ENCODE measurements at places on chromosomes 7 and 10. TPM values are rescaled to one million over a fixed set of nuclear protein-coding genes. Genes with fewer than 3 reads are reported as not detected.

TLX1 gene
- not detected for total RNA-seq

PHYHIPL gene
- total RNA-seq, result not detected

ZNF425 gene
- 0.77 TPM for total RNA-seq

TMEM106B gene
- total RNA-seq, result 22.8 TPM

PTF1A gene
- total RNA-seq, result not detected

NPY4R2 gene
- total RNA-seq, result not detected

KEL gene
- total RNA-seq, result 1.9 TPM

SFR1 gene
- 14.3 TPM for total RNA-seq

GRM3 gene
- total RNA-seq, result not detected

ANKRD2 gene
- not detected for total RNA-seq

FAM24B gene
- 10.1 TPM for total RNA-seq

HOXA1 gene
- total RNA-seq, result not detected

CREB5 gene
- total RNA-seq, result 0.02 TPM

GRCh38 chr10:16966991-16967865 is 150.0 kb upstream of the RSU1 start:
- ATAC-seq, result peak; percentile 80

DNA sequence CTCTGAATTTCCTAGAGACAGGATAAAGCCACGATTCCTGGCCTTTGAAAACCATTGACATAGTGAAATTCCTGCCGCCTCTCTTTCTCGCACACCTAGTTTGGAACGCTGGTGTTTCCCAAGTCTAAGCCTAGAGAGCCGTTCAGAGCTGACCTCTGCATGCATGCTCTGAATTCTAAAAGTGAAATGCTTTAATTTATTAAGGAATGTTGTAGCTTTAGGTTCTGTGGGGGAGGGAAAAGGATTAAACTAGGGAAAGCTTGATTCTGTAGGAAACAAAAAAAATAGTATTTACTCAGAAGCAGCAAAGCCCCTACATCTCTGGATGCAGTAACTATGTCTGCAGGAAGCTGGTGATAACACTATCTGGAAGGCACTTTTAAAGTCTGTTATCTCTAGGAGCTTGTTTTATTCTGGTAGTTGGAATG is 27.3 kb downstream of the PFKP start:
- ATAC-seq, result no peak

DNA sequence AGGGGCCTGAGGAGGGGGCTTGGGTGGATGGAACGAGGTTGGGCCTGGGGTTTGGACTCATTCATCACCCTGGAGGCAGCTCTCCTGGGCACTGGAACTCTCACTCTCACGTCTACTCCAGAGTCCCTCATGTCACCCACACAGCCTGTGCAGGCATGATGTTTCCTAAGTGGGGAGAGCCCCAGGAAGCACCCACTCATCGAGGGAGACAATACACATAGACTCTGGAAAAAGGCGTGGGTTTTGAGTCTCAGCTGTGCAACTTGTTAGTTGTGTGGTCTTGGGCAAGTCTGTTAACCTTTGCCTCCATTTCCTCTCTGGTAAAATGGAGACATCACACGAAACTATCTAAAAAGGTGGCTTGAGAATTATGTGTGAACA is 25.9 kb upstream of the RBM20 start:
- ATAC-seq, result peak; percentile 74

DNA sequence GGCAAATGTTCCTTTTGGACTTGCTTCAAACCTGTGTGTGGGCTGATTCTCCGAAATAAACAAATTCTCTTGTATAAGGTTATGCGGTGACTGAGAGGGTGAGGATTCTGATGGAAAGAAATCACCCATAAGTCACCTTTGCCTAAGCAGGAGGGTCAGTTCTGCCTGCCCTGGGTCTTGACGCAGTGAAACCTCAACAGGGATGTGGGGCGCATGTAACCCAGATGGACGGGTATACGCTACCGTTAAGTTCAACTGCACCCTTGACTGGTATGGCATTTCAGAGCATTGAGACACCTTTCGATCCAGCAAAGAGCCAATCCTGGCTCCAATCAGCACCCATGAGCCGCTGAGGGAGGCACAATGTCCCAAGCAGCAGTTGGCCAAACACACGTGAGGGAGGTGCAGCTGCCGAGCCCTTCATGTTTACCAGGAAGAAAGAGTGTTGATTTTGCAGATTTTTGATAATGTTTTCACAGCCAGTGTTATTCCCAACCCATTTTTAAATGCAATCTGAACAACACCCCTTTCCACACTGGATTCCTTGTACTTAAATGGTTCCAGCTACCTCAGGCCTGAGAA is 48.1 kb downstream of the SORBS1 start:
- no peak for ATAC-seq

GRCh38 chr7:760006-760405 is 32.9 kb upstream of the PRKAR1B start:
- no peak for ATAC-seq

GRCh38 chr10:59047180-59047579 is 129.3 kb upstream of the PHYHIPL start:
- ATAC-seq, result no peak

GRCh38 chr10:91759581-91759986 is 38.6 kb upstream of the TNKS2 start:
- peak; percentile 77 for ATAC-seq

- no peak for ATAC-seq
Observed at GRCh38 chr10:34722404-34722803, 92.7 kb downstream of the PARD3 start.

DNA sequence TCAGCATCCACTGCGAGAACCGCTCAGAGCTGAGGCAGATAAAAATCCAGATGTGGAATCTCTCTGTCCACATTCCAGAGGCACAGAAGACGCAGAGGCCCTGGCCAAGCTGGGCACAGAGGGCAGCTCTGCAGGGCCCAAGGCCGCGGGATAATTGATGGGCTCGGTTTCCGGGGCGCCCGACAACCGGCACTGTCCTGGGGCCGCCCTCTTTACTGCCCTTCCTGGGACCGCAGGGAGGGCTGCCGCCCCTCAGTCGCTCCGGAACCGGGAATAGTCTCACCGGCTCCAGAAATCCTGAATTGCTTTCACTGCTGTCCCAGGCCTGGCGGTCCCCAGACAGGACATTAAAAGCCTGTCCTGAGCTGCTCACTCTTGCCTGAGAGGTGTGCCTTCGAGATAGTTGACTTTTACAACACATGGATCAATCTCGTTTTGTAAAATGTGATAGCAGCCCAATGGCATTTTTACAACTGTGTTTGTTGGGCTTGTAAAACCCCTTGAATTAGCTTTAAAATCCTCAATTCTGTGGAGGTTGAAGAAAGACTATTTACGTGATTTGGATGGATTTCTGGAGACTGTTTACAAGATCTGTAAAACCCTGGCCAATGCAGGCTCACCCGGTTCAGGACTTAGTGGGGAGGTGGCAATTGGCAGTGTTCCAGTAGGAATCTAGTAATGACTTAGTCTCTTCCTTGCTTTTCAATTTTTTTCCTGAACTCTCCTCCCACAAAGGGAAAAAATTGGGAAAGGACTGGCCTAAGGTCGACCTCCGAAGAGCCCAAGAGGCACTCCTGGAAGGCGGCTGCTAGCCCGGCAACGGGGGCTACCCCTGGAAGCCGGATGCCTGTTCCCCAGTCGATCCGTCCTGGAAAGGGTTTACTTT is 1.4 kb upstream of the HOXA6 start:
- ATAC-seq, result no peak

GRCh38 chr10:88458209-88458608 is 124.9 kb downstream of the RNLS start:
- ATAC-seq, result no peak

DNA sequence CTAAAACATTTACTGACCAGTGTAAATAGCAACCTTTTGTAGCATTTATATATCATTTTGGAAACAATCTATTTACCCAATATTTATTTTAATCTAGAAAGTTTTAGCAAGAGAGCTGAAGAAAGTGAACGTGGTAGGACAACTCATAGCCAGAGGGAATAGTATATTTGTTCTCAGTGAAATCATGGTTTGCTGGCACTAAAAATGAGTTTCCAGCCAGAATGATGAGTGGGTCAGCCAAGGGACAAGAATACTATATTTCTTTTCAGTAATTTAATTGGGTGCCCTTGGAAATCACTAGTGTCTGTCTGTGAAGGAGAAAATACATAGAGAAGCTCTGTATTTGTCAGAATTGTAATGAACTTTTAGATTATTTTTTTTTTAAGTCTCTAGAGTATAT is 74.9 kb downstream of the MINPP1 start:
- ATAC-seq, result no peak

- ATAC-seq, result no peak
Observed at GRCh38 chr10:850093-850492, 81.4 kb downstream of the LARP4B start.

- no peak for ATAC-seq
Observed at GRCh38 chr7:15461576-15461975, 100.2 kb downstream of the AGMO start.

- ATAC-seq, result no peak
Observed at GRCh38 chr10:99421233-99421739, 9.1 kb downstream of the GOT1 start.

DNA sequence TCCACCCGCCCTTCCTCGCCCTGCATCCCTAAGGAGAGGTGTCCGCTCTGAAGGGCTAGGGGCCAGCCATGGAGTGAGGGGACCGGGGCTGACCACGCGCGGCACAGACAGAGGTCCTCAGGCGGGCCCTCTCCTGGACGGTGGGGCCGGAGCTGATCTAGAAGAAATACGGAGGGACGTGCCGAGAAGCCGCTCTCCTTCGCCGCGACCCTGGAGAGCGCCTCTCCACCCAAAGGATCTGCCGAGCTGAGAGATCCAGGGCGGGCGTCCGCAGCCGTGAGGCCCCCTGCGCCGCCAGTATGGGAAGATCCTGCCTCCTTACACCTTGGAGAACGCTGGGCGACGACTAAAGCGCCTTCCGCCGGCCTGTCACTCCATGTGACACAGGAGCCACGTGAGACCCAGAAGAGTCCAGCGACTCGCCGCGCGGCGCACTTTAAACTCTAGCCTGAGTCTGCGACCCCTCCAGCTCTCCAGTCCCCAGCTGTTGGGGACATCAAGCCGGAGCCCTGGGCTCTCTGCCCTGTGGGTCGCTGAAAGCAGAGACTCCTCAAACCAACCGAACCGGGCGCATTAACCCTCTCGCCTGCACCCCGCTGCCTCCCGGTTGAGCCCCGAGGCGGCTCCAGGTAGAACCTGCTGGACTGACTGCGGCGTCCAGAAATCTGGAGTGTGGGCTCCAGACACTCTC is 1.5 kb upstream of the SFMBT2 start:
- no peak for ATAC-seq

GRCh38 chr7:142859411-142859810 is 4.5 kb downstream of the EPHB6 start:
- ATAC-seq, result no peak

DNA sequence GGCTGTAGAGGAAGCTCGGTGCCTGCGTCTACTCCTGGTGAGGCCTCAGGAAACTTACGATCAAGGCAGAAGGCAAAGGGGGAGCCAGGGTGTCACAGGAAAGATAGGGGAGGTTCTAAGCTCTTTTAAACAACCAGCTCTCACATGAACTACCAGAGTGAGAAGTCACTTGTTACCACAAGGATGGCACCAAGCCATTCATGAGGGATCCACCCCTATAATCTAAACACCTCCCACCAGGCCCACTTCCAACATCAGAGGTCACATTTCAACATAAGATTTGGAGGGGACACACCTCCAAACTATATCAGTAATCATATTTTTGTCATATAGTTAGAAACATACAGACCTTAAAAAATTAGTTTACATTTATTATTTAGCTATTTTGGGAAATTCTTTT is 9.4 kb downstream of the NOC3L start:
- no peak for ATAC-seq

DNA sequence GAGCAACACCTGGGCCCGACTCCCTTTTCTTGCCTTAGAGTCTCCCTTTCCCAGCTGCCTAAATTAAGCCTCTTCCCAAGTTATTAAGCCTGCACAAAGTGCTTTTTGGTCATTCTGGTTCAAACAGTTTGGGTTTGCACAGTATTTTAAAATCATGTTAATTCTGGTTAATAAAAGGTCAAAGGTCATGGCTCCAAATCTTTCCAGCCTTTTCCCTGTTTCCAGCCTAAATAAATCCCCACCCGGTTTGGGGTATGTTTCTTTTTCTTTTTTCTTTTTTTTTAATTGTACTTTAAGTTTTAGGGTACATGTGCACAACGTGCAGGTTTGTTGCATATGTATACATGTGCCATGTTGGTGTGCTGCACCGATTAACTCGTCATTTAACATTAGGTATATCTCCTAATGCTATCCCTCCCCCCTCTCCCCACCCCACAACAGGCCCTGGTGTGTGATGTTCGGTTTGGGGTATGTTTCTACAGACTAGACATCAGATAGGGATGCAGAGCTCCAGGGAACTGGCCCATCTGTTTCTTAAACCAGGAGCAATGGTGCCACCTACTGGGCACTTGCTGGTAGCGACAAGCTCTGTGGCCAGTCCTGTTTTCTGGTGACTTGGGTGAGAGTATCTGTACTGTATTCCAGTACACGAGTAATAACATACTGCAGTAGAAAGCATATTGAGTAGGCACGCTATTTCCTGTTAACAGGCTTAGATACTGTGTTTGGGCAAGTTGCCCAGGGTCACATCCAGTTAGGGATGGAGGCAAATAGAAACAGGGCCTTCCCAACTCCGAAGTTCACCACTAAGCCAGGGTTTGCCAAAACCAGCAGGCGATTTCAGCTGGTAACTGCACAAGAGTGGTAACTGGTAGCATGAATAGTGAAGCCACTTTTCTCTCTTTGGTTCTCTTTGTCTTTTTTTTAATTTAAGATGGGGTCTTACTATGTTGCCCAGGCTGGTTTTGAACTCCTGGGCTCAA is 60.6 kb upstream of the TRIM8 start:
- peak; percentile 98 for ATAC-seq

GRCh38 chr10:58179238-58179637 is 88.5 kb downstream of the IPMK start:
- ATAC-seq, result no peak

DNA sequence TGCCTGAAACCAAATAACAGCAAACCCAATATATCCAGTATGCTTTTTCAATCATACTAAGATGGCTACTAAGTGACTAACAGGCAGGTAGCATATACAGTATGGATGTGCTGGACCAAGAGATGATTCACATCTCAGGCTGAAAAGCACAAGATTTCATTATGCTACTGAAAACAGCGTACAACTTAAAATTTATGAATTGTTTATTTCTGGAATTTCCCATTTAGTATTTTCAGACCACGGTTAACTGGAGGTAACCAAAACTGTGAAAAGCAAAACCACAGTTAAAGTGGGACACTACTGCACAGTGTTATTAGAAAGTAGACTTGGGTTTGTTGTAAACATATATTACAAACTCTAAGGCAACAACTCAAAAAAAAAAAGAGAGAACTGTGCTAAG is 91.5 kb downstream of the KMT2C start:
- ATAC-seq, result peak; percentile 94

DNA sequence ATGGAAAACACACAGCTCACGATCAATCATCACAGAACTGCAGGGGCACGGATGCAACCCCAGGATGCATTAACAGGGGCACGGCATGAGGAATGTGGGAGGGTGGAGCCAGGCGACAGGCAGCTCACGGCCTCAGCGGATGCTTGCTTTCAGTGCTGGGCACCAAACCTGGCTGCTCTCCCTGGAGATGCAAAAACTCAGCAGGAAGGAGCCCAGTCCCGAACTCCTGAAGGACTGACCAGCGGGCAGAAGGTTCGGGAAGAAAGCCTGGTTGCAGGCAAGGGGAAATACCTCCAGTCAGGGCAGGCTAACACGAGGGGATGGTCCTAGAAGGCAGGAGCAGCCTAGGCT is 66.8 kb downstream of the CHST15 start:
- ATAC-seq, result no peak
